ENCODE measurements at places on chromosomes 11 and 22.

DNA sequence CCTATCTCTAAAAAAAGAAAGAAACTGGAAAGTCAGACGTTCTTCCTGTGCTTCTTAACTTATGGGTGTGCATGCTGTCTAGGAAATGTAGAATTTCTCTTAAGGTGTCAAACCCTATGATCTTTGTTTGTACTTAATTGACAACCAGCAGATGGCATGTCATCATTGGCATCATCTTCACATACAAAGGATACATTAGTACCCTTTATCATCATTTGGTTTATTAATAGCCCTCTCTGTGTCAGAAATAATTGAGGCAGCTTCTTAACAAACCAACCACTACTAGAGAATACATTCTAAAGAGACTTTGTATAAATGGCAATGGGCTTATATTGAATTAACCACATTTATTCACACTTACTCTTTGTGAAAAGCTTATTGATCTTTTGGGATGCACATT, 13.9 kb downstream of the SRPRA start:
- no peak for DNase-seq

- no peak for DNase-seq
These were observed 27.5 kb downstream of the TPCN2 start for GRCh38 chr11:69076129-69076791.

GRCh38 chr11:7688238-7688826, 15.0 kb upstream of the CYB5R2 start:
- no peak for DNase-seq

DNA sequence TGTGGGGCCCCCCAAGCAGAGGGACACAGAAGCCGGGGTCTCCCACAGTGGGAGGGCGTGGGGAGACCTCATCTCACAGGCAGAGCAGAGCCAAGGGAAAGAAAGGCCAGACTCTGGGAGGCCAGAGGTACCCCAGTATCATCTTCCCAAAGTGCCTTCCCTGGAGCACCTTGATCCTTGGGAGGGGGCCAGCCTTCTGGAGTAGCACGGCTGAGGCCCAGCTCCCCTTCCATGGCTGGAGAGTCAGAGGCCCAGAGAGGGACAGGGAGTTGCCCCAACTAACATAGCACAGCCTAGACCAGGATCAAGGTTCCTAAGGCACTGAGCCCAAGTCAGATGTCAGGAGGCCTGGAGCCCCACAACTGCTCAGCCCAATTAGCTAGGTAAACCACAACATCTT, 50.6 kb downstream of the ELFN2 start:
- no peak for DNase-seq

DNA sequence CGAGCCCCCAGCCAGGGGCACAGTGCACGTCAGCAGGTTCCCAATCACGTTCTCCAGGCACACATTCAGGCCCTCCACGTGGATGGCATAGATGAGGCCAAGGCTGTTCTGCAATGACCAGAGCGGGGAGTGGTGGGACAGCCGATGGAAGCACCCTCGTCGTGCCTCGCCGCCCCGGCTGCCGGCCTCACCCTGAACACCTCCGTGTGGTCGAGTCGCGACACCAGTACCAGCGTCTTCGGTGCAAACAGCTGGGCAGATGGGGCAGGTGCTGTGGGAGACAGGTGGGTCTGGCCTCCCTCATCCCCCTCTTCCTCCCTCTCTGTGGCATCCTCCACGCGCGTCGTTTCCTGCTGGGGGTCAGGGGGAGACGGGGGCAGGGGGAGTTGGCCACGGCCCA, 7.5 kb downstream of the SBF1 start:
- DNase-seq: no peak

- DNase-seq: no peak
These were observed 80.6 kb downstream of the RCN1 start for GRCh38 chr11:32171445-32171844.

DNA sequence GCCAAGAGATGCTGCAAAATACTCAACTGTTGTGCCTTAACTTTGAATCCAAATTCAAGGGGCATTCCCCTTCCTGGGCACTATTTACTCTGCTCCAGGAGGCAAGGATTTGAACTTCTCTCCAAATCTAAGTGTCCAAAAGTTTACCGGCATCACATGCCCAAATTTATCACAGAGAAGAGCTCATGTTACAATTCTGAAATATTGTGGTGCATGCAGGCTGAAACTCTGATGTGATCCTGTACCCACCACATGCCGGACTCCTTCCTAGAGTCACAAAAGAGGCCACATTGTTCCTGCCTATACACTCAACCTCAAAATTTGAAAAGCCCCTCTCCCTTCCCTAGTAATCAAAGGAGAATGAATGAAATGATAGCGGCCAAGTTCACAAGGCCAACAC, 1.3 kb downstream of the TRAF6 start:
- no peak for DNase-seq

GRCh38 chr22:27895600-27895999, 23.5 kb downstream of the PITPNB start:
- DNase-seq: no peak

GRCh38 chr11:109377039-109377742, 44.8 kb upstream of the C11orf87 start:
- DNase-seq: no peak
